ENCODE measurements at places on chromosomes 7 and 10.

- DNase-seq = no peak
Measured at GRCh38 chr7:27917119-27917518, 177.2 kb downstream of the TAX1BP1 start.

- DNase-seq = no peak
Measured at GRCh38 chr7:107830420-107830819, 27.4 kb upstream of the SLC26A3 start.

- DNase-seq = peak; percentile 16
Measured at GRCh38 chr10:32367793-32368453, 21.0 kb upstream of the EPC1 start.

DNA sequence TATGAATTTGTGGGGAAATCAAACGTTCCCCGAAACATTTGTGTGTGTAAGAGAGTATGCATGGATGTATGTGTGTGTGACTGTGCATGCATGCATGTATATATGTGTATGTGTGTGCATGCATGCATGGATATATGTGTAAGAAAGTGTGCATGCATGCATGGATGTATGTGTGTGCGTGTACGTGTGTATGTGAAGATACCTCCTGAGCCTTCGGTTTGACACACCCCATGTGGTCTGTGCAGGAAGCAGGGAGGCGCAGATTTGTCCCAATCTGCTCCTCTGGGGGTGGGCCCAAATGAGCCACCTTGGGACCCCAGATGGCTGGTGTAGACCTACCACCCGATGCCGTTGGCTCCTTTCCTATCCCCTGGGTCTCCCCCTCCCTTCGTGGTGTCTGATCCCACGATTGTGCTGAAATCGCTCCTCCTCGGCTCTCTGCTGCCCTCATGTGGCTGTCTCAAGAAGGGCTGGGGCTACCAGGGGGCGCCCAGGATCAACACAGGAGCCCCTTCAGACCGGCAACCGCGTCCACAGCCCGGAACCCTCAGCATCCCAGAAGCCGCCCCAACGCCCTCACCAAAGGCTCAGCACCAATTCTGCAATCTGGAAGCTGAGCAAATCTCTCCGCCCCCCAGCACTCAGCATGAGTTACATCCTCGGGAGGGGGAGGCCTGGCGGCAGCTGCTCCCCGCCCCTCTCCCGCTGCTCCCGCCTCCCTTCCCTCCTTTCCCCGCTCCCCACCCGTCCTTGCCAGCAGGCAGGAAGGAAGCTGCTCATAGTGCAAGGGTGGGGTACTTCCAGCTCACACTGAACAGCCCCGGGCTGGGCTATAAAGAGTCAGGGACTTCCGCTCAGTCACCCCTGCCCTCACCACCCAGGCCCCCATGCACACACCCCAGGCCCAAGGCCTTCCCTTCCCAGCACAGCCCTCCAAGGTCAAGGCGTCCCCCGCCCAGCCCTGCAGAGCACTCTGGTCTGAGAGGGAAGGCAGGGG, 2.3 kb upstream of the NOS3 start:
- DNase-seq = peak; percentile 80

- no peak for DNase-seq
Measured at GRCh38 chr7:158246272-158246959, 341.2 kb downstream of the PTPRN2 start.

- DNase-seq = peak; percentile 42
Measured at GRCh38 chr10:62514079-62514693, 140.0 kb downstream of the ZNF365 start.

Measured in COR-L47 (cell line).